ENCODE measurements at places on chromosomes 6 and 20.
A peak's percentile ranks its signal among the peaks of the same experiment; 100 is the strongest.

- no peak for DNase-seq
Measured at GRCh38 chr6:137261361-137261760, 42.2 kb upstream of the IFNGR1 start.

GRCh38 chr6:106159531-106159940, 73.4 kb downstream of the PRDM1 start:
- DNase-seq: no peak

- DNase-seq: no peak
Measured at GRCh38 chr6:138795809-138796603, at the start of gene ECT2L. TSS of gene ECT2L (plus strand) at chr6:138796087. CDS start at chr6:138813275, 17,188 bp downstream.

- DNase-seq: no peak
Measured at GRCh38 chr20:9510911-9511310, 3.5 kb upstream of the LAMP5 start.

DNA sequence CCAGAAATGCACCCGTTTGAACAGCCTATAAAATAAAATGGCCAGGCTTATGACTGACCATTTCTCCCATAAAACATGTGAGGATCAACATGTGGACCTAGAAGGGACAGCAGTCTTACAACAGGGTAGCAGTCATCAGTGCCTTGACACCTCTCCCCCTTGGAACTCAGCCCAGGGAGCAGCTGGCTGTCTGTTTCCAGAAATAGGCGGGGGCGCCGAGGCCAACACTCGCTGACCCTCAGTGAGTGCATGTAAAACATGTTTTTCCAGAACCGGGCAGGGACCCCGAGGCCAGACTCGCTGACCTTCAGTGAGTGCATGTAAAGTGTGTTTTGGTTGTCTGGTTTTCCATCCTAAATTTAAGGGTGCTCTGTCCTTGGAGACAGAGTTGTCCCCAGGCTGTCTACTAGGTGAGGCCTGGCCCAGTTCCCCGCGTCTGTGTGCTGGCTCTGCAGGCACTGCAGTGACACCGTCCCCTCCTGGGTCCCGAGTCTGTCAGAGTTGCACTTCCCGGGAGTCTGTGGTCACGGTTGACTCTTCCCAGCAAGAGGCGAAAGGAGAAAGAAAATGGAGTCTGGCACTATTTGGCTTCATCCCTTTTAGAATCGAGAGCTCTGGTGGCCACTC, 19.8 kb upstream of the ADRM1 start:
- no peak for DNase-seq

- DNase-seq: no peak
Measured at GRCh38 chr20:59583428-59584277, 20.7 kb upstream of the PHACTR3 start.

GRCh38 chr20:5511930-5512329, 195.2 kb upstream of the PROKR2 start:
- no peak for DNase-seq

DNA sequence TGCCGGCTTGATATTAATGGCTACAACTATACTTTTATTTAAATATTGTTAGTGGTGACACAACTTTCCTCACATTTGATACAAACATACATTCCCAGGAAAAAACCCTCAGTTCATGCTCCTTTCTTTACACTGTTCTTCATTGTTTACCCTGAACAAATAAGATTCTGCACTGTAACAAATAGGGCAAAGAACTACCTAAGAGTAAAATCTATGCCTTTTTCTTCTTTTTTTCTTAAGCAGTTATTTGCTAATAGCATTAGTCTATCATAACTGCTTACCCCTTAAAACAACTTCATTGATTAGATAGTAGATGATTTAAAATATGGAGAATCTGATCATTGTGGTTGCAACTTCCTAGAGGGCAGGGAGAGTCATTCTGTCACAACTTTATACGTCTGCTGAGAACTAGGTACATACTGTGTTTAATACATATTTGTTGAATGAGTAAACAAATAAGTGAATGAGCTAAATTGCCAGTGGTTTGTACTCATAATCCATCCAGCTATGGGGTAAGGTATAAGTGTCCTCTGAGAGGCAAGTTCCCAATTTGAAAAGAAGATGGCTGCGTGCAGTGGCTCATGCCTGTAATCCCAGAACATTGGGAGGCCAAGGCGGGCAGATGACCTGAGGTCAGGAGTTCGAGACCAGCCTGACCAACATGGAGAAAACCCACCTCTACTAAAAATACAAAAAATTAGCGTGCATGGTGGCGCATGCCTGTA, 161.0 kb downstream of the CDK19 start:
- no peak for DNase-seq

- DNase-seq: no peak
Measured at GRCh38 chr20:4112481-4113421, 97.4 kb upstream of the RNF24 start.

- no peak for DNase-seq
Measured at GRCh38 chr20:57559289-57559634, 1.6 kb upstream of the PCK1 start.

DNA sequence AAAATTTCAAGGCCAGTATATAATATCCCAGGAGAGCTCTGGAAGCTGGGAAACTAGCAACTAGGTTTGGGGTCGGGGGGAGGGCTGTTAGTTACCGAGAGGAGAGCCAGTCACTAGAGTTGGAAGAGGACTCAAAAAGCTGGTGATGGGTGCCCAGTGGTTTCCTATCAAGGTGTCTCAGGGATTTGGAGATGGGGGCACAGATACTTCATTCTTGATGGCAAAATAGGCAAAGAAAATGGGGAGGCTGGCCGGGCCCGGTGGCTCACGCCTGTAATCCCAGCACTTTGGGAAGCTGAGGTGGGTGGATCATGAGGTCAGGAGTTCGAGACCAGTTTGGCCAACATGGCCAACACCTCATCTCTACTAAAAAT, 805 bp downstream of the PHF1 start:
- DNase-seq: no peak

DNA sequence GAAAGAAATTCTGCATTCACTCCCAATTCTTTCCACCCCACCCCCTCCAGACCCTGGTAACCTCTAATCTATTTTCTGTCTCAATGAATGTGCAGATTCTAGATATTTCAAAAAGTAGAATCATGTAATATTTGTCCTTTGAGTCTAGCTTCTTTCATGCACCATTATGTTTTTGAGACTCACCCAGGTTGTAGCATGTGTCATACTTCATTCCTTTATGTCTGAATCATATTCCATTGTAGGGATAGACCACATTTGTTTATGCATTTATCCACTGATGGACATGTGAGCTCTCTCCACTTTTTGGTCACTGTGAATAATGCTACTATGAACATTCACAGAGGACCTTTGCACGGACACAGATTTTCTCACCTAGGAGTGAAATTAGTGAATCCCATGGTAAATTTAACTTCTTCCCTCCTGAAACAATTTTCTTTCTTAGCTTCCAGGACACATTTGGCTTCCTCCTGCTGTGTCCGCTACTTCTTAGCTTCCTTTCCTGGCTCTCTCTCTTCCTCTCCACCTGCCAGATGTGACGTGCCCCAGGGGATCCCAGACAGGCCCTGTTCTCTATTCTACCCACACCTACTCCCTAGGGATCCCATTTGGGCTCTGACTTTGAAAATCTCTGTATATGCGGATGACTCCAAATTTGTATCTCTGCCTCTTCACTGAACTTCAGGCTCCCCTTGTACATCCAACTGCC, 24.1 kb upstream of the ARFGEF2 start:
- DNase-seq: peak; percentile 32

DNA sequence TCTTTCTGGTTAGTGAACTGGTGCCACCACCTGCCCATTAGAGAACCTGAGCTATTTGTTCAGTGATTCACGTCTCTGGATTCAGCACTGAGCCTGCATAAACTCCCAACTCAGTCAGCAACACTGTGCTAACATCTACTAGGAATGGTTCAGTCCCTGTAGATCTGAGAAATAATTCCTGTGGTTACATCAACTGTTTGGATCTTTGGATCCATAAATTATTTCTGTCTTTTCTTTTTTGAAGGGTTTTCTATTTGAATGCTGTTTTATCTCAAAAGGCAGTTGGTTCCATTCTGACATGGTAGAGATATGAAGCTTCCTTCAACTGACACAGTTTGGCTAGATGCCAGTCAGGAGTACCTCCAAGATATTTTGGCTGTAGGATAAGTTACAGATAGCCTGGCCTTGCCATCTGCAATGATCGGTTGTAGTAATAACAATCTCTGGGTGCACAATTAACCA, 125.9 kb downstream of the TRMT11 start:
- DNase-seq: no peak

- DNase-seq: no peak
Measured at GRCh38 chr20:44475372-44475693, 341 bp upstream of the TTPAL start.

GRCh38 chr6:161444464-161444863, 170.6 kb upstream of the AGPAT4 start:
- no peak for DNase-seq

DNA sequence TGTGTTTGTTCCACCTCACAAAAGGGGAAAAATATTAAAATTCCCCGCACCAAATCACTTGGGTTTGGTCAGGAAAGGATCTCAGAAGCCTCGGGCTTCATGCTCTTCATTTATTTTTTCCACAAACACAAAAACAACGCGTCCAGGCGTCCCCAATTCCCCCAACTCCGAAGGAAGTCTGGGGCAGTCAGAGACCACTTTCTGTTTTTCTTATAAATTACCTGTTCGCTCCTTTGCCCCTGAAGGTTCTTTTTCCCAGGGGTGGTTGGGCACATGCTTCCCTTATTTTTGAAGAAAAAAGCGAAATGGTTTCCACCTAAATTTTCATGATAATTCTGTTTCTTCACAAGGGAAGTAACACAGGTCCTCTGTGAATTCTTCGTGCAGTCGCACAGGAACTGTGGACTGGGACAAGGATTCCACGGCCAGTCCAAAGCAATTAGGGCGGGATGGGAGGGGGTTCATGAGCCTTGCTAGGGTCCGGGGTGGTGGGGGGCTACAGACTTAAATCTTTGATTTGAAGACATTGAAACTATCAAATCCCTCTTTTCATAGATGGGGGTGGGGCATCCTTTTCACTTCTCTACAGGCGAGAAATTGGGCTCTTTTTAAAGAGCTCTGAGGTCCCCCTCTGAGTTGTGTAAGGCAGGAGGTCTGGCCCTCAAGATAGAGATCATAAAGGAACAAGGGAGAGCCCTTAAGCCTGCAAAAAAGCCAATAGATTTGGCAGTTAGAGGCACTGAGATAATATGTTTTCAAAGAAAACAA, 30.5 kb upstream of the HFE start:
- DNase-seq: no peak

GRCh38 chr20:32988008-32988407, 16.2 kb downstream of the SUN5 start:
- DNase-seq: no peak

DNA sequence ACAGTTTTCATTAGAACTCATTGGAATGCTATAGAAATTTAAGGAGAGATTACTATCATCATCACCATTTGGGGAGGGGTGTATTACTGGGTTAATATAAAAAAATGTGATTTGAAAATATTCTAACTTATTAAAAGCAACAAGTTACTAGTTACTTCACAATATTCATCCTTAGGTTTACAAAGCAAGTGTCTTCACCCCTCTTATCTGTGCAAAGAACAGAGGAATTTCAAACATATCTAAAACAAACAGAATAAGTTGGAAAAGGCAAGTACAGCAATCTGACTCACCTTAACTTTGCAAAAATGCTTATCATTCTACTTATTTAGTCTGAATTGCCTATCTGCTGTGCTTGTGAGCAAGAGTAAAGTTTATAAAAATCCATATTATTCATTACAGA, 32.9 kb downstream of the DCBLD1 start:
- DNase-seq: no peak

DNA sequence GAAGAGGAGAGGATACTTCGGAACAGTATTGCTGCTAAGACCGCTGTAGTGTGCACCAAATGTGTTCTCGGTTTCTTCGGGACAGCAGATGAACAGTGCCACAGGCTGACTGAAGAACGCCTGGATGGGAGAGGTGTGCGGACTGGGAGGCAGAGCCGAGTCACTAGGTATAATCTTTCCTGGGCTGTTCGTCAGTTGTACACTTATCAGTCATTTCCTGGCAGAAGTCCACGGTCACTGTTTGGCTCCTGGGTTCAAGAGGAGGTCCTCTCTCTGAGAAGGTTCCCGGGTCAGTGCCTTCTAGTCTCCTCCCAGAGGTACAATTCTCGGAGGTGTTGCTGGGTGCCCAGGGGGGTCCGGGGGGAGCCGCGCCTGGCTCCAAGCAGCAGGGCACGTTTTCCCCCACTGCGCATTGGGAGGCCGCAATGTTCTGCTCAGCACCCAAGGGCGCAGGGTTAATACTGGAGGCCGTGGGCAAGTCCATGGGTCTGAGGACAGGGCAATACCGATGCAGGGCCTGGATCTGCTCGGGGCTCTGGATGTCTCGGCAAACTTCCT, 38.1 kb downstream of the GJA10 start:
- DNase-seq: no peak

GRCh38 chr20:50130995-50131394, 18.0 kb upstream of the UBE2V1 start:
- DNase-seq: no peak

DNA sequence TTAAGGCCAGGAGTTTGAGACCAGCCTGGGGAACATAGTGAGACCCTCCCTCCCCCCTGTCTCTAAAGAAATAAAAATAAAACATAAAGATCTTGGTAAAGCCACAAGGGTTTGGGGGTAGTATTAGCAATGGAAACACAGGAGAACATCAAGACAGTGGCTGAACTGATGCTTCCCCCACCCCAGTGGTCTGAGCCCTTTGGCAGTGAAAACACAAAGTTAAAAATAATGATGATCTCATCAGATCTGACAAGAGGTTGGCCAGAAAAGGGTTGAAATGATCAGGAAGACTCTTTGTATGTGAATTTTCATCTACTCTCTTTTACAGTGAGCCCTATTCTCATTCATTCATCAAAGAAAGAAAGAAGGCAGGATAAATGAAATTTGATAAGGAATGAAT, 93.7 kb downstream of the KCNB1 start:
- no peak for DNase-seq

- DNase-seq: no peak
Measured at GRCh38 chr6:80148220-80148619, 41.7 kb downstream of the BCKDHB start.

- peak; percentile 13 for DNase-seq
Measured at GRCh38 chr20:46088409-46089166, 1.2 kb downstream of the NCOA5 start.

GRCh38 chr20:4780245-4780644, 58.5 kb downstream of the PRND start:
- DNase-seq: no peak

DNA sequence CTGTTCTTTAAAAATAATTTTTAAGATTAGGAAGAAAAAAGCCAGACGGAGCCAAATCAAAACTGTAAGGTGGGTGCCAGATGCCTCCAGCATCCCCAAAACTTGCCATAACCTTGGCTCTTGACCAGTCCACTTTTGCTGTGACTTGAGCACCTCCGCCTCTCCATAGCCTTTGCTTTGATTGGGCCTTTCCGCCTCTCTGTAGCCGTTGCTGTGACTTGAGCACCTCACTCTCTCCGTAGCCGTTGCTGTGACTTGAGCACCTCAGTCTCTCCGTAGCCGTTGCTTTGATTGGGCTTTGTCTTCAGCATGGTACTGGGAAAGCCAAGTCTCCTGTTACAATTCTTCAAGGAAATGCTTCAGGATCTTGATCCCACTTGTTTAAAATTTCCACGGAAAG, 73.0 kb downstream of the YTHDF1 start:
- no peak for DNase-seq

GRCh38 chr6:110325197-110325596, 33.0 kb downstream of the METTL24 start:
- no peak for DNase-seq

- DNase-seq: no peak
Measured at GRCh38 chr6:137678451-137678850, 184.3 kb upstream of the OLIG3 start.

GRCh38 chr6:25726122-25726911, 28.2 kb upstream of the SLC17A4 start:
- no peak for DNase-seq

Measured in SW 1271 (cell line).